ENCODE measurements at places on chromosomes 16 and 17. TPM values are rescaled to one million over a fixed set of nuclear protein-coding genes. Genes with fewer than 3 reads are reported as not detected.

Gene UMOD
- not detected for total RNA-seq

Gene KCNJ12
- 0.15 TPM for total RNA-seq

Gene TANC2
- total RNA-seq, result 46.0 TPM

Gene KRT13
- total RNA-seq, result 0.15 TPM

Gene ASIC2
- total RNA-seq, result 0.66 TPM

Gene CYGB
- total RNA-seq, result 46.0 TPM

Gene HBA1
- not detected for total RNA-seq

Gene TAC4
- not detected for total RNA-seq

Gene TM4SF5
- total RNA-seq, result not detected

Gene ABCA6
- total RNA-seq, result 37.1 TPM

Gene TPPP3
- total RNA-seq, result 1.0 TPM

Gene RASD1
- 1.2 TPM for total RNA-seq

Gene ZC3H18
- total RNA-seq, result 13.2 TPM

Gene SCNN1G
- not detected for total RNA-seq

Gene CCR7
- total RNA-seq, result not detected

Gene NRN1L
- total RNA-seq, result 0.73 TPM

Gene VMP1
- total RNA-seq, result 177 TPM

Gene LUC7L
- 48.4 TPM for total RNA-seq

Gene FOXJ1
- total RNA-seq, result not detected

Gene PIPOX
- total RNA-seq, result 3.0 TPM
